ENCODE measurements at places on chromosomes 7 and 10. TPM values are rescaled to one million over a fixed set of nuclear protein-coding genes. Genes with fewer than 3 reads are reported as not detected.

GRCh38 chr7:30595436-30596013 lies 847 bp downstream of the GARS1 start:
- H3K4me1 ChIP-seq, result peaks cover 52% of the 10 kb centered on the region
- H3K36me3 ChIP-seq, result peaks cover 53% of the 10 kb centered on the region
- H3K4me3 ChIP-seq, result peak overlapping the region; percentile 99
- no peak for DNase-seq

The ABCA13 gene
- total RNA-seq, result not detected

The AMPH gene
- not detected for total RNA-seq

DNA sequence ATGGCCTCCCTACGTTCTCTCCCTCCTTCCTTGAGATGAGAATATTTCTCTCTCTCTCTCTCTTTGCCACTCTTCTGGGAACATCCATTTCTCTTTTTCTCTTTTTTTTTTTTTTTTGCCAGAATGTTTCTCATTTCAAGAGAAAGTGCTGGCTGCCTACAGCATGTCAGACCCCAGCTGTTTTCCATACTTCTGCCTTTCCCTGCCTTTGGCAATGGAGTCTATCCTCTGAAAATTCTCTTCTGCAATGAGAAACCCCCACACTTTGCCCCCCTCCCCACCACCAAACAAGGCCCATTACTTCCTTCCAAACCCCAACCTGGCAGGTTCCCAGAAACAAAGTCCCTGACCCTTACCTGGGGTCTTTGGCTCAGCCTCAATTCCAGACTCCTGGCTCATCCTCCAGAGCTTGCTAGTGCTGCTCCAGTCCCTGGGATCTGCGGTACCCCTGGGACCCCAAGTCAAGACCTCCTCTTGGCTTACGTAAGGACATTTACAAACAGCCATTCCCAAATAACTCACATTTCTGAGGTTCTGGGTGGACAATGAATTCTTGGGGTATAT lies 17.4 kb upstream of the CCL26 start:
- H3K27me3 ChIP-seq, result no peaks in the 10 kb centered on the region
- DNase-seq, result no peak
- H3K4me3 ChIP-seq, result no peak overlapping the region
- H3K36me3 ChIP-seq, result no peaks in the 10 kb centered on the region
- no peaks in the 10 kb centered on the region for H3K4me1 ChIP-seq
- no peak overlapping the region for H3K27ac ChIP-seq

DNA sequence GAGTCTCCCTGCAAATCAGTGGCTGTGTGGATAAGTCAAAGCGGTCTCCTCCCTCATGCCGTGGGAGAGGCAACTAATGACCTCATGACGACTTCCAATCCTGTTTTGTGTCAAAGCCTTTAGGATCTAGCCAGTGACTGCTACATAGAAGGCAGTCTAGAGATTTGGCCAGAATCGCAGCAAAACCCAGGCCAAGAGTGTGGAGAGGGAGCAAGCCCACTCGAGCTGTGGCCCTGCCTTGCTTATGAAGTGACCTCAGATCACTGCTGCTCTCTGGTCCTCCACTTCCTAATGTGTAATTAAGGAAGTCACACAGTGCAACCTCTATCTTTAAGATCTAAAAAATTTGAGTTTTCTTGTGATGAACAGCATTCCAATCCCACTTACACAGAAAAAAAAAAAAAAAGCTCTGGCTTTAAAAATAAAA lies 296.7 kb upstream of the KLF6 start:
- no peak for DNase-seq
- H3K4me3 ChIP-seq, result no peak overlapping the region
- no peaks in the 10 kb centered on the region for H3K27me3 ChIP-seq
- H3K27ac ChIP-seq, result no peak overlapping the region

The TUBAL3 gene
- not detected for total RNA-seq

DNA sequence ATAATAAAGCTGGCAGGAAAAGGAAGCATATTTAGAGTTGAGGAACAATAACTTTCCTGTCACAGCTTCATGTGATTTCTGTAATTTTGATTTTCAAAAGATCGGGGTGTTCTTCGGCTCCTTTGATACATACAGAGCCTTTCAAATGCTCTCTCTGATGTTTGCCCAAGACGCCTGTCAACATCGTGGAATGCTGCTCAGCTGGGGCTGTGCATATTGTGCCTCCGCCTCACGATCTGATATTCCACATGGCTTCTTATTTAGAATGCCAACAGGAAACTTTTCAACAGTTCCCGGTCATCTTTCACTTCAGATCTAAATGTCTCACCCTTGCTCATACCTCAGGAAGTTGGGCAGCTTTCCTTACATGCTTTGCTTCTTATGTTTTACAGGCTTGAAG lies 7.3 kb downstream of the NPY start:
- no peaks in the 10 kb centered on the region for H3K36me3 ChIP-seq
- no peak for DNase-seq
- H3K4me1 ChIP-seq, result peaks cover 7% of the 10 kb centered on the region
- peaks cover 30% of the 10 kb centered on the region for H3K27me3 ChIP-seq
- H3K4me3 ChIP-seq, result no peak overlapping the region
- no peak overlapping the region for H3K27ac ChIP-seq

The NRG3 gene
- total RNA-seq, result not detected

- no peaks in the 10 kb centered on the region for H3K36me3 ChIP-seq
- DNase-seq, result no peak
- H3K4me1 ChIP-seq, result no peaks in the 10 kb centered on the region
- no peak overlapping the region for H3K4me3 ChIP-seq
- H3K27ac ChIP-seq, result no peak overlapping the region
Measured at GRCh38 chr10:90741926-90742565, 115.8 kb downstream of the HTR7 start.

GRCh38 chr7:108235451-108236061 lies 105.4 kb upstream of the LAMB4 start:
- H3K36me3 ChIP-seq, result no peaks in the 10 kb centered on the region
- H3K27ac ChIP-seq, result no peak overlapping the region
- H3K27me3 ChIP-seq, result peaks cover 3% of the 10 kb centered on the region
- H3K4me1 ChIP-seq, result no peaks in the 10 kb centered on the region

- no peaks in the 10 kb centered on the region for H3K4me1 ChIP-seq
- no peaks in the 10 kb centered on the region for H3K36me3 ChIP-seq
- DNase-seq, result no peak
- no peaks in the 10 kb centered on the region for H3K27me3 ChIP-seq
- no peak overlapping the region for H3K4me3 ChIP-seq
Measured at GRCh38 chr10:77081481-77081891, 556.1 kb downstream of the KCNMA1 start.

GRCh38 chr7:131021902-131022301 lies 287.9 kb upstream of the KLF14 start:
- H3K4me3 ChIP-seq, result peak overlapping the region; percentile 64
- peak overlapping the region; percentile 88 for H3K27ac ChIP-seq
- no peaks in the 10 kb centered on the region for H3K27me3 ChIP-seq
- peaks cover 81% of the 10 kb centered on the region for H3K4me1 ChIP-seq
- no peak for DNase-seq

- H3K27me3 ChIP-seq, result no peaks in the 10 kb centered on the region
- DNase-seq, result no peak
Measured at GRCh38 chr7:15862781-15863165, 176.3 kb upstream of the MEOX2 start.

GRCh38 chr7:76071316-76072242 lies 23.7 kb downstream of the MDH2 start:
- peaks cover 9% of the 10 kb centered on the region for H3K36me3 ChIP-seq
- H3K27ac ChIP-seq, result no peak overlapping the region
- no peaks in the 10 kb centered on the region for H3K4me1 ChIP-seq
- DNase-seq, result no peak

DNA sequence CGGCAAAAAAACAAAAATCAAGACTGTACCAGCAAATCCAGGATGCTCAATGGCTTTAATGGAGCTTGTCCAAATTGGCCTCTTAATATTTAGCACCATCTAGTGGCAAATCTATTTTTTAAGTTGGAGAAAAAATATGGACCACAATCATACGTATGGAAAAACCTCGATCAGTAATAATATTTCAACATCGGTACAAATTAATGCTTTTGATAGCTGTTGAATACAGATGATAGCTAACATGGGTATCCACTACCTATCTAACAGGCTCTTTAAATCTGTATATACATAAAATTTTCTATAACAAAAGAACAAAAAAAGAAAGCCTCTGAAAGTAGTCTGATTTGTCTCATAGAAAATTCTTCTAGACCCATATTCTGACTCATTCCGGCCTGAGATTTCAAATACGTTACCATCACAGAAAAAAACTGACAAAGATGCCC lies 29.2 kb downstream of the COA1 start:
- H3K4me3 ChIP-seq, result no peak overlapping the region
- no peak for DNase-seq
- H3K36me3 ChIP-seq, result peaks cover 7% of the 10 kb centered on the region
- peaks cover 57% of the 10 kb centered on the region for H3K4me1 ChIP-seq
- no peaks in the 10 kb centered on the region for H3K27me3 ChIP-seq

DNA sequence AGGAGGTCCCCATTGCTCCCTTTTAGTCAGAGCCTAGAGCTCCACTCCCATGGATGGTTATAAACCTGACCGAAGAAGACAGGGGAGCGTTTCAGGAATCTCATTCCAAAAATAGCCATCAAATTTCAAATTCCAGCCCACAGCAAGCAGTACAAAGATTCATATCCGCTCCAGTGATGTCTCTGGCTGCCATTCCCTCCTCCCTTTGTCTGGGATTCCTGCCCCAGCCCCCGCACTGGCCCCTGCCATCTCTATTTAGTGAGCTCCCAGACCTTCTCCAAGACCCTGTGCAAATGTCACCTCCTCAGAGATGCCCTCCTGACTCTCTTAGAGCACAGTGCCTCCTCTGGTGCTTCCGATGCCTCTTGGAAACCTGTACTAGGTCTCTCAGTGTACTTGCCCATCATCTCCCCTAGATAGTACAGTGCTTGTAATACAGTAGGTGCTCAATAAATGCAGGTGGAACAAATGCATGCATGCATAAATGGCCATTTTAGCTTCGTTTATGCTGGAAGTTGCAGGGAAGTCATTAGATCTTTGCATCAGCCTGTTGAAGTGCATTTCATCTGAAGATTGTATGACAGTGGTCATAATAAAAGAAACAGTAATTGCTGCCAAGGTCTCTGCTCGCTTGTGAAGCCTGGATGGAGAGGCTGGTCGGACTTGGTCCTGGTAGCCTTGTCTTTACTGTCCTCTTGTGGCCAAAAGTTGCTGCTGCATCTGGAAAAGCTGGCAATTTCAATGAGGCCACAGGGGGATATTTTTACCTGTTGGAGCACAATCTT lies 32.0 kb upstream of the HABP2 start:
- peak; percentile 43 for DNase-seq
- no peak overlapping the region for H3K27ac ChIP-seq
- H3K4me1 ChIP-seq, result no peaks in the 10 kb centered on the region
- H3K36me3 ChIP-seq, result no peaks in the 10 kb centered on the region
- H3K27me3 ChIP-seq, result peaks cover 8% of the 10 kb centered on the region

All from activated CD4-positive, alpha-beta memory T cell treated with anti-CD3 and anti-CD28 coated beads for 36 hours (primary cell).